ENCODE measurements at places on chromosomes 4 and X.

GRCh38 chr4:169070071-169070894 is 60.2 kb upstream of the CBR4 start:
- DNase-seq, result peak; percentile 67

DNA sequence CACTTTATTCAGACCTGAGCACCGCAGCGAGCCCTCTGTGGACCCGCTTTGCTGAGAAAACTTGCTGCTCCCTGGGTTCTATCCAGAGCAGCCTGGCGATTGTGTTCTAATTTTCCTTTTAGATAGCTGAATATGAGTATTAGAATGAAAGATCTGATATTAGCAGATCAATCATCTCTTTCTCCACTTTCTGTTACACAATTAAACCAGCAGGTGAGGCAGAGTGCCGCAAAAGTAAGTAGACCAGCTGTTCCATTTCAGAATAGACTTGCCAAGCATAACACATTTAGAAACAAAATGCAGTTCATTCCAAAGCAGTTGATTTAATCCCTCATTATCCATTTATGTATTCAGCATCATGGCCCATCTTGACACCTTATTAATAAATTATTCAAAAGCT is 58.6 kb downstream of the PALLD start:
- DNase-seq, result no peak

DNA sequence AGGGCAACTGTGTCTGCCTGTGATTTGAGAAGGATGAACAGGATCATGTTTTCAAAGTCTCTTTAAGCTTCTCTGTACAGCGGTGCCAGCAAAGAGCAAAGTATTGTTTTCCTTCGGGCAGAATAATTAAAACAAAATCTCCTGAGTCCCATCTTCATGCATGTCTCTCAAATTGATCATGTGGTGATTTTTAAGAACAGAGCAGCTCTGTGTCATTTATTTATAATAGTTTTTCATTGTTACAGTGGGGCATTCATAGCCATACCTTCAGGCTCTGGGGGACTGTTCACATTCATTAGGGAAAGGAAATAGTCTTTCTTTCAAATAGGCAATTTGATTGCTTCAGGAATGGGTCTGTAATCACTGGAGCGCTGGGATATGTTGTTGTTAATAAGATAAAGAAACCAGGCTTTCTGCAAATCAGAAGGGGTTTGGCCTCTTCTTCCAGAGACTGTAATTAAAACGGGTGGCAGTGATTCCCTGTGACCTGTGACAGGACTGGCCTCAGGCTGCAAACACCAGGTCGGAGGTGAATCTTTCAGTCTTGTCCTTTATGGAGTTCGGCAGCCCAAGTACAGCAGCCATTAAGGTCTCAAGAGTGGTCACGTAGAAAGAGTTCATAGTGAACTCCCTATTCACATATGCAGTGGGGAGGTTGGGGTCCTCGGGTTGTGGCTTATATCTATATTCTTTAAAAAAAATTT is 29.3 kb upstream of the CBR4 start:
- no peak for DNase-seq

GRCh38 chr4:116320859-116321258 is 764.5 kb downstream of the TRAM1L1 start:
- no peak for DNase-seq

DNA sequence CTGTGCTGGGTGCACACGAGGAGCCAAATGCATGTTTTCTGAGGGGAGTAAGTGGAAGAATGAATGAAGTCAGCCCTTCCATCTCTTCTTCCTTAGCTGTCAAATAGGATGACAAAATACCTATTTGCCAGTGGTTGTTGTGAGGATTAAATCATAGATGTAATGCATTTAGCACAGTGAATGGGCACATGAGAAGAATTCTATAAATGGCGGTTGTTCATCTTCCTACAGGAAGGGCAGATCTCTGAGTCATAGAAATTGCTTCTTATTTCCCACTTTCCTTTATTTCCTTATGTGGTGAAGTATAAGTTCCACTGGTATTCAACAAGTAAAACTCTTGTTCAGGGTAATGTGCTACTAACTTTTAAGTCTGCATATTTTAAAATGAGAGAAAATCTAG is 83.1 kb downstream of the SORBS2 start:
- DNase-seq, result no peak

DNA sequence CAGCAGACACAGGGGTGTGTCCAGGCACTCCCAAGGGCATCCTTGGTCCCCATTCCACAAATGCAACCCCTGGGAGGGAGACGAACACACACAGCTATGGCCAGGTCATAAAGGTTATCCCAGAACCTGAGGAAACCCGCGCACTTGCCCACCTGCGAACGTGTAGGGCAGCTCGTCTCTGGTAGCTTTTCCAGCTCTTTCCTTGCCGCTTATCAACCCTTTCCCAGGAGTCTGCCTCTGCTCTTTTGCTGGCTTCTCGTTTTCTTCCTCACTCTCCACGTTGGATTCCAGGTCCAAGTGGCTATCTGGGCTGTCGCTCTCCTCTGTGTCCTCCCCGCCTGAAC is 13.5 kb downstream of the NOP14 start:
- DNase-seq, result no peak

DNA sequence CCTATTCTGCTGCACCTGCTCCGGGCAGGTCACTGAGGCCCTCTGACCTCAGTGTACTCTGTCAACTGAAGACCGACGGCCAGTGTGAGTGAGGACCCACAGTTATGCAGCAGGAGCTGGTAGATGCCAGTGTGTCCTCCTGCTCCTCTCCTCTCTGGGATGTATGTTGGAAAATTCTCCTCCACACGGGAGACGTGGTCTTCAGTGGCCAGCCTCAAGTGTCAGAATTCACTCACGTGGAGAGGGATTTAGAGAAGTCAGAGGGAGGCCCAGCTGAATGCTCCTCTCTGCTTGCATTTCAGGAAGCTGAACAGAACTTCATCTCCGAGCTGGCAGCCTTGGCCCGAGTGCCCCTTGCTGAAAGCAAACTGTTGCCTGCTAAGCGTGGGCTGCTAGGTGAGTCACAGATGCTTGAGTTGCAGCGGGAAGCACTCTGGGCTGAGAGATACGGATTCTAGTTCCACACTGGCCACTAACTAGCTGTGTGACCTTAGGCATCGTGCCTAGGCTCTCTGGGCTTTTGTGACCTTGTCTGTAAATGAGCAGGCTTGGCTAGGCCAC is 83.6 kb downstream of the CRMP1 start:
- DNase-seq, result no peak

DNA sequence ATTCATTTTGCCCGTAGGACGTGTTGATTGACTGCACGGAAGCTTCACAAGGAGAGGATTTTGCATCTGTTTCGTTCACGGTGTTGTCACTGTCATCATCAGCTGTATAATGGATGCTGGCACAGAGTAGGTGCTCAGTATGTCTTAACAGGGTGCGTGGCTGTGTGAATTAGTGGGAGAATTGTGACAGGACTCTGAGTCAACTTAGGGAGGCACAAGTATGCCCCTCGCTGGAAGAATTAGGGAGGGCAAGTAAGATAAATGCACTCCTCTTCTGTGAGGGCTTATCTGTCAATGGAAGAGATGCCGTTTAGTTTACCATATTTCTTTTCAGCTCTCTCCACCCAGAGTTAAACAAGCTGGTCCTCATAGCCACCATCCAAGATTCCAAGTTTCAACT is 107.2 kb downstream of the TRIML1 start:
- DNase-seq, result no peak

DNA sequence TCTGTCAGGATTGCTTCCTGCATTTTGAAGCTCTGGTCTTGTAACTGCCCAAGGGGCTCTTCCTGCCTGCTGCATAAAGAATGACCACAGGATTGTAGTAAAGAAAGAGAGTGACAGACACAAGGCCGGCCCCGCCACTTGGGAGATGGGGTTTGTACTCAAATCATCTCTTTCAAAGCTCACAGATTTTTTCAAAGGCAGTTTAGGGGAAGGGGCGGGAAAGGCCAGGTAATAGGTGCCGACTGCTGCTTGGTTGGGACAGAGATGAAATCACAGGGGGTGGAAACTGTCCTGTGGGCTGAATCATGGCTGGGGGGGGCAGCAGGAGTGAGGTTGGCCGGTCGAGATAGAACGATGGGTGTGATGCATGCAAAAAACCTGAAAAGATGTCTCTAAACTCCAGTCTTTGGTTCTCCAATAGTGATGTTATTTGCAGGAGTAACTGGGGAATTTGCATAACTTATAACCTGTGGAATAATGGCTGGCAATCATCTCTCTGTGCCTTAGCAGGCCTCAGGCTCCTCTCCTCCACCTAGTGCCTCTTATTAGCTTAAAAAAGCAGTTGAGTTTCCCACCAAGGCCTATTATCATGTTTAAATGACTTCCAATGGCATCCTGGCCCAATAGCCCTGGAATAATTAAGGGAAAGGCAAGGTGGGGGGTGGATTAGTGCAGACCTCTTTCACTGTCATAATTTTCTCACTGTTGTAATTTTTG is 778.4 kb upstream of the FRG1 start:
- no peak for DNase-seq

GRCh38 chr4:148692242-148692641 is 250.0 kb upstream of the NR3C2 start:
- DNase-seq, result no peak

DNA sequence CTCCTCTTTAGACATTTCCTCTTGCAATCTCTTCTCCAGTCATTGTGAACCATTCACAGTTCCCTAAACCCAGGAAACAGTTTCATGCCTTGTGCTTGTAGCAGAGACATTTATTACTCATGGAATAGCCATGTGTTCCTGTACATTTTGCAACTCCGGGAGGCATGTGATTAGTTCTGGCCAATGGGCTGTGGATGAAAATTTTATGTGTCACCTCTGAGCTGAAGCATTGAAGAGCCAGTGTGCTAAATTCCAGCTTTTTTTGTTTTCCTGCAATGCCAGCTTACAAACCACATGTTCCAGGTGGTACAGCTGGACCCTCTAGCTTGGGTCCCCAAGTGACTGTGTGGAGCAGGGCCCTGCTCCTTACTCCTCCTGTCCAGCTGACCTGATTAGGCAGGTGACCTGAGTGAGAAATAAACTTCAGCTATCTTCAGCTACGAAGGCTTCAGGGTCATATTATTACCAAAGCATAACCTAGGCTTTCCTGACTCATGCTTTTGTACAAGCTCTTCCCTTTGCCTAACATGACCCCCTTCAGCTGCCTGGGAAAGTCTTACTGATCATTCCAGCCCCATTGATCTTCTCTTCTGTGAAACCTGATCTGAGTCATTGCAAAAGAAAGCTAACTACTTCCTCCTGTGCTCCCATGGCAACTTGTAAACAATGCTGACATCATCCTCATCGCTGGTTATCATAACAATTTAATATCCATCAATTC is 200.4 kb downstream of the PTTG2 start:
- DNase-seq, result peak; percentile 86

DNA sequence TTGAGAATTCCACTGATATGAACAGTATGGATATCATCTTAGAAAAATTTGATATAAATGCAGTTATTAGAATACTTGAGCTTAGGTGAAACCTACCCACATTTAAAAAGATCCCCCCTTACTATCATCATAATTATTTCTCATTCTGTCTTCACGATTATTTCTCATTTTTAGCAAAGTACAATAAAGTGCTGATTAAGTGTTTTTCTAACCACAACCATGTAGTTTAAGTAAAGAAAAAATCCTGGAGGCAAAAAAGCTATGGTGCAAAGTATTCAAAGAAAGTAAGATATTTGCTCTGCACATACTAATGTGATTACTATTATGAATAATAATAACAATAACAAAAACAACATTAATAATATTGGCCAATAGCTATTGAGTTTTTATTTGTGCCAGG is 365.6 kb upstream of the PCDH7 start:
- DNase-seq, result no peak

- DNase-seq, result no peak
Observed at GRCh38 chr4:6008092-6008551, 10.1 kb downstream of the C4orf50 start.

DNA sequence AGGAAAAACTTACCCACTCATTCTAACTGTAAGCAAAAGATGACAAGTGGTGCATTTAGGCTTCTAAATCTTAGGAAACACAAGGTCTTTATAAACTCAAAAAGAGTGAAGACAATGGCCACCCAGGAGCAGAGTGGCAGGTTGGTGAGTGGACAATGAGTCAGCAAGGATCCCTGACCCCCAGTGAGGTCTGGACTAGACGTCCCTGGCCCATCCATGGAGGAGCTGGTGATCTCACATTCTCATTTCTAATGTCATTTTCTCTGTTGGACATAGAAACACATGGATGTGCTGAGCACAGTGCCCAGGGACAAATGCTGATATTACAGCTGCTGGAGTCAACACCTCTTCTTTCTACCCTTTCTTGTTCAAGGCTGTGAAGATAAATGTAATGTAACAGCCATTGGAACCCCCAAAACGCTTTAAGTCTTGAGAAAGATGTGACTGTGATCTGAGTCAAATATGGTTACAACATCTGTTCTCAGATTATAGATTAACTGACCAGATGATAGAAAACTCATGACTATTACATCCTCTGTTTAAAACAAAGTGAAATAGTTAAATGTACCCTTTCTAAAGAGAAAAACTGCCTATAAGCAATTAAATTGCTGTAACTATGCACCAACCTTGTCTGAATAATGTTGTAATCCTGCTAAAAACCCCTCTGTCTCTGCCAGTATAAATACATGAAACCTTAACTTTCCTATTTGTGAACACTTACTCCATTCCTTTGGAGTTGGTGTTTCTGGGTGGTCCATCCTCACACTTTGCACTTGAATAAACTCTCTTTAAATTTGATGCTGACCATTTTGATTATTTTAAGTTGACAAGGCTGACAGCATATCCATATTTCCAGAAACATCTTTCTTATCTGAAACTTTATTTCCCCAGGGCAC is 92.7 kb downstream of the USP46 start:
- no peak for DNase-seq

GRCh38 chrX:49760290-49760890 is 64.6 kb upstream of the PAGE1 start:
- no peak for DNase-seq

GRCh38 chr4:174591243-174592021 is 69.1 kb upstream of the HPGD start:
- no peak for DNase-seq

- no peak for DNase-seq
Observed at GRCh38 chrX:150036641-150037040, 98.3 kb upstream of the EOLA2 start.

- DNase-seq, result no peak
Observed at GRCh38 chr4:665381-665750, 8.7 kb downstream of the ATP5ME start.

GRCh38 chr4:8220661-8221450 is 21.8 kb downstream of the SH3TC1 start:
- DNase-seq, result no peak

- no peak for DNase-seq
Observed at GRCh38 chr4:42906341-42906740, 13.8 kb downstream of the GRXCR1 start.

GRCh38 chrX:66046612-66047235 is 6.8 kb upstream of the VSIG4 start:
- DNase-seq, result no peak

- no peak for DNase-seq
Observed at GRCh38 chr4:22708961-22709360, 16.2 kb downstream of the GBA3 start.

GRCh38 chrX:82230013-82230412 is 1028.1 kb downstream of the SH3BGRL start:
- no peak for DNase-seq

DNA sequence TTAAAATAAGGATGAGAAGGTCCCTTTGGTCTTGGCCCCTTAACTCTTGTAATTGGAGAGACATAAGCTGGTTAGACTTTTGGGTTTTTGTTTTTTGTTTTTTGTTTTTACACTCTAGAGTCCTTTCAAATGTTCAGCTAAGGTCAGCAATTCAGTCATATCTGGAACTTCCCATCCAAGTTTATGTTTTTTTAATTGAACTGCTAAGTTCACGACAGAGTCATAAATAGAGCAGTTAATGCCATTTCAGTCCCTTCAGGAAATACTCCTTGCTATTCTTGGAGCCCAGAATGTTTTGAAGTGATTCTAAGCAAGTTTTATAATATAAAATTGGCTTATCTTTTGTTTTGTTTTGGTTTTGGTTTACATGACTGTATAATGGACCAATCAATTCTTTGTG is 329.4 kb upstream of the PABPC4L start:
- no peak for DNase-seq
